Right atrium auricular region (tissue), 2 donors: ENCODE measurements at places on chromosomes 16 and 17. TPM values are rescaled to one million over a fixed set of nuclear protein-coding genes. Genes with fewer than 3 reads are reported as not detected.

Gene NAGS
- 1.7 TPM for total RNA-seq

DNA sequence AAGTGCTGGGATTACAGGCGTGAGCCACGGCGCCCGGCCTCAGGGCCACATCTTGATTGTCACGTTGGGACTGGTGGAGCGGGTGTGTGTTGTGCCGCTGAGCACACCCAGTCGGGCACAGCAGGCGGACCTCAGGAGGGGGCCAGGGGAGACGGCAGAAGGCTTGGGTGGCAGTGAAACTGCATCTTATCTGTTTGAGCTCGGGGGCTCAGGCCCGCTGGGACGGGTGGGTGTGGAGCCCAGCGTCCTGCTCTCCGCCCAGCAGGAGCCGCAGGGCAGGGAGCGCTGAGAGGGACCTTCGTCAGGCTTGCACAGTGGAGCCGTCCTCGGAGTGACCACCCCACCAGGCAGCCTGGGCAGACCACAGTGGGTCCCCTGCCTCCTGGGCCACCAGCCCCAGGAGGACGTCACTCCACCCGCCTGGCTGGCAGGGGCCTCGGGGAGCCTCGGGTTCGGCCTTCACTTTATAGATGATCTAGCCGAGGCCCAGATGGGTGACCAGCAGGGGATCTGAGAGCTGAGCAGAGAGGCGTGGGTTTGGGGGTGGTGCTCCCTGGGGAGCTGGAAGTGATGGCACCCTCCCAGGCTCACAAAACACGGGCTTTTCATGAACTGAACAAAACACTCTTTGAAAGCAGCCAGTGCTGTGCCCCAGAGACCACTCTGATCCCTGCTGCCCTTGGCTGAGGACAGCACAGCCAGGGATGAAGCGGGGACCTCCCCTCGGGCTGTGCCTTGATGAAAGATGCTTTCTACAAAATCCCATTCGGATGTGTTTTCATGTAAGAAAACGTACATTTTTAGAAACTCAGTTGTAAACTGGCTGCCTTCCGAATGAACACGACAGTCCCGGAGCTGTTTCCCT is 181.1 kb downstream of the SEC14L1 start:
- DNase-seq = no peak

DNA sequence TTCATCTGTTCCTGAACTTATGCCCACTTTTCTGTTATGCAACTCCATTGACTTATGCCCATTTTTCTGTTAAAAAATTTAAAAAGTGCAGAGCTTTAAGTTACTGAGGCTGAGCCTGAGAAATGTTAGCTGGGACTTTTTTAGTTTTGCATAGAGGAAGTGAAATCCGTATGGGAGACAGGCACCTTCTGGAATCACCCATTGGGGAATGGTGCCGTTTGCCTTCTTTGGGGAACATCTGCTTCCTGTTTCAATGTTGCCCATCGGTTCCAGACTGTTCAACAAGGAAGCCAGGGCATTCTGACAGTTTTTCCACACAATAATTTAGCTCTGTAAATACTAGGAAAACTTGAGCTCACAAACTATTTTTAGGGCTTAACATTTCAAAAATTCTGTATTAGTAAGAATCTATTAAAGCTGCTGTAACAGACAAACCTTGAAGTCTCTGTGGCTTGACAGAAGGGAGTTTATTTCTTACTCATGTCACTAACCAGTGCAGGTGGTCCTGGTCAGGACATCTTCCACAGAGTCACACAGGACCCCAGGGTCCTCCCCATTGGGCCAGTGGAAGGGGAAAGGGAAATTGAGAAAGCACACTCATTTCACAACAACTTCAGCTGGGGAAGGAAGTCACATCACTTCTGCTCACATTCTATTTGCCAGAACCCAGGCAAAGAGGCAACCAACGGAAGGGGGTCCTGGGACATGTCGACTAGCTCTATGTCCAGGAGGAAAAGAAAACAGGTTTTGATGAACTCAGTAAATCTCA is 17.2 kb downstream of the PRKCB start:
- no peak for DNase-seq

DNA sequence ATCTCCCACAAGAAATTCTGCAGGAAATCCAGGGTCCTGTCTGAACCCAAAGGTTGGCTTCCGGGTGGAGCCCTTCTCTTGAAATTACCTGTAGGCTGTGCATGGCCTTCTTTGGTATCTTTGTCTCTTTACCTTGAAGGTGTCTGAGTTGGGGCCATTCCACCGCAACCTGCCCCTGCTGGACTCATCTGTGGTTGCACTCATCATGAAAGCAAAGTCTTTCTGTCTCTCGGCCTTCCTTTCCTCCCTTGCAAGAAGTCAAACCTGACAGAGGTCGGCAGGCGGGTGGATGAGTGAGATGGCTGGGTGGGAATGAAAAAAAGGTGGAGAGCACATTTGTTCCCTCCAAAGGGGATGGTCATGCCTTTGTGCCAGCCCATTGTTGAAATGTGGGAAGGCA is 25.1 kb downstream of the SALL1 start:
- DNase-seq = no peak
